Activated T-helper 1 cell treated with anti-CD3 and anti-CD28 coated beads, Interleukin-12 subunit alpha, Interleukin-12 subunit beta, Interleukin-2, Interleukin-4 antibody, amounts not matched to agents 30 ng/mL and 10 ng/mL and 1 ng/mL, durations not matched to agents 14 hours and 24 hours and 36 hours (primary cell): ENCODE measurements at places on chromosomes 3 and 15. TPM values are rescaled to one million over a fixed set of nuclear protein-coding genes. Genes with fewer than 3 reads are reported as not detected.

- no peak for DNase-seq
These were observed 69.2 kb downstream of the MEIS2 start for GRCh38 chr15:37031198-37031597.

The TMEM41A gene
- total RNA-seq = 24.6 and 26.6 TPM in 2 replicates

- DNase-seq = no peak
These were observed 90.6 kb downstream of the FGF12 start for GRCh38 chr3:192636517-192637444.

DNA sequence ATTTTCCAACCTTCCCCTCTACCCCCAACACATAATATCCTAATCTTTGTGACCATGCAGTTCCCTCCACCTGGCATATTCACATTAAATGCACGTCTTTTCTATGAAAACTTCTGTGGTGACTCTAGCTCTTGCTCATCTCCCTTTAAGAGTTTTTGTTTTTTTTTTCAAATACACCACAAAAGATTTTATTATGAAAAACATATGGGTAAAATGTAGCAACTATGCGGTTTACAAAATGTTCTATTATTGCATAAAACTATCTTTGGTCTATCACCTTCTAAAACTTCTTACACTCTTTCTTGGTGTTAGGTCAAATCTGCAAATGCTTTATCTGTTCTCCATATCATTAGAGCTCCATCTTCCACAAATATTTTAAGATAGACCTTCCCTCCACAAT is 38.6 kb upstream of the ADGRG7 start:
- no peak for DNase-seq
